ENCODE measurements at places on chromosomes 6 and 20.
A peak's percentile ranks its signal among the peaks of the same experiment; 100 is the strongest.

DNA sequence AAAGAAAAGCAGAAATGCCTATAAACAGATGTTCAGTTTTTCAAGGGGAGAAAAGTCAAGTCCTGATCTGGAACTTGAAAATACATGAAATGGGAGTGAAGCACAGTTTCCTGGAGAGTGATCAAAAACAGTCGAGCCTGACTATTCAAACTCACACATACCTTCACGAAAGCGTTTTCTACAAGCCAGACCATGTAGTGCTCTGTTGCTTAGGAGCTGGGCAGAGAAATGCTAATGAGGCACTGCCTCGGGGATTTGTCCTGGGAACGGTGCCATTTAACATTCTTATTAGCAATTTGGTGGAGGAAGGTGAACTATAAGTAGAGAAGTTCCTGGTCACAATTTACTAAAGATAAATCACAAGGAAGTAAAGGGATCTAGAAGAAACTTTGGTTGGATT, 5.9 kb downstream of the NHSL1 start:
- DNase-seq = no peak

- no peak for DNase-seq
Measured at GRCh38 chr20:3171391-3172125, 1.8 kb downstream of the LZTS3 start.

- DNase-seq = no peak
Measured at GRCh38 chr6:154341336-154341735, 15.3 kb downstream of the IPCEF1 start.

DNA sequence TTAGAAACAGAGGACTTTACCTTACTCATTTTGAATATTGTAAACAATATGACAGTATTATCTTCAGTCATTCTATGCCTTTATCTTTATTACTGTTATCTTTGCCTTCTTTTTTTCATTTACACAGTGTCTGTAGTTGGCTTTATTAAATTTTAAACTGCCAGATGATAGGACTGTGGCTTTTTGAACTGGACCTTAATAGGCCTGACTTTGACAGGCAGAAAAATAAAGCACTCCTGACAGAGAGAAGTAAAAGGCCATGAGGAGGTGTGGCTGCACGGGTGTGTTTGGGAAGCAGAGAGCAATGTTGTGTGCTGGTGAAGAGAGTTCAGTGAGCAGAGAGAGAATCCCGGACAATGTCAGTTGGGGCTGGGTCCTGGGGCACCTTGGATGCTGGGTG, 7.8 kb downstream of the TRIM40 start:
- no peak for DNase-seq

DNA sequence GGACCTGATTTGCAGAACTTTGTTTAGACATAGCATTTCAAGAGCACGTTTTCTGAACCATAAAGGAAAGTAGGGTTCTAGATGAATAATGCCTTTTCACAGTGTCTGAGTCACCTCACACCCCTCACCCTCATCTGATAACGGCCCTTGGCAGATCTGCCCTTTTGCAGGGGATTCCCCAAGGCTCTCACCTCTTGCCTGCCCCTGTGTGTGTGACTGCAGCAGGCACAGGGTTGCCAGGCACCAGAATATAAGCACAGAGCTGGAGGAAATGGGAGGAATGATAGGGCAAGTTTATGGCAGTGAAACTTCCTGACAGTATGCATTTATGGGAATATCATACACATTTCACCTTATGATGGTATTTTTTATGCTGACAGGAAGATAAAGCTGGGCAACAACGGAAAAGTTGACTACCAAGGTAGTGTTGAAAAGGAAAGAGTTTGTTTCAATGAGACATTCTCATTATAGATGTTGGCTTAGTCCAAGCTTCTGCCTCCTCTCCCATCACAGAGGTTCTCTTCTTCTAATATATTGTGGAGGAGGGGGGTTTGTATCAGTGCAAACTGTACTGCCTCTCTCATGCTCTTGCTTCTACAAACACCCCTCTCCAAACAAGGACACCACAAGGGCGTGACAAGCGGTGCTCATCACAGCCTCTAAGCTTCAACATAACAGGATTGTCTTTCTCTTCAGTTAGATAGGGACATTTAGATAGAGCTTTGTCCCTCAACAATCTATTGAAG, 101.5 kb upstream of the BACH2 start:
- no peak for DNase-seq

- DNase-seq = no peak
Measured at GRCh38 chr6:18347021-18347577, 40.1 kb upstream of the RNF144B start.

- DNase-seq = no peak
Measured at GRCh38 chr20:38342713-38343310, 3.5 kb upstream of the LBP start.

- DNase-seq = no peak
Measured at GRCh38 chr20:37627060-37627766, 66.6 kb upstream of the CTNNBL1 start.

GRCh38 chr20:19974630-19975435, 42.3 kb upstream of the NAA20 start:
- no peak for DNase-seq

- no peak for DNase-seq
Measured at GRCh38 chr6:146300521-146300920, 243.1 kb upstream of the RAB32 start.

- no peak for DNase-seq
Measured at GRCh38 chr6:88349511-88349910, 183.4 kb upstream of the CNR1 start.

DNA sequence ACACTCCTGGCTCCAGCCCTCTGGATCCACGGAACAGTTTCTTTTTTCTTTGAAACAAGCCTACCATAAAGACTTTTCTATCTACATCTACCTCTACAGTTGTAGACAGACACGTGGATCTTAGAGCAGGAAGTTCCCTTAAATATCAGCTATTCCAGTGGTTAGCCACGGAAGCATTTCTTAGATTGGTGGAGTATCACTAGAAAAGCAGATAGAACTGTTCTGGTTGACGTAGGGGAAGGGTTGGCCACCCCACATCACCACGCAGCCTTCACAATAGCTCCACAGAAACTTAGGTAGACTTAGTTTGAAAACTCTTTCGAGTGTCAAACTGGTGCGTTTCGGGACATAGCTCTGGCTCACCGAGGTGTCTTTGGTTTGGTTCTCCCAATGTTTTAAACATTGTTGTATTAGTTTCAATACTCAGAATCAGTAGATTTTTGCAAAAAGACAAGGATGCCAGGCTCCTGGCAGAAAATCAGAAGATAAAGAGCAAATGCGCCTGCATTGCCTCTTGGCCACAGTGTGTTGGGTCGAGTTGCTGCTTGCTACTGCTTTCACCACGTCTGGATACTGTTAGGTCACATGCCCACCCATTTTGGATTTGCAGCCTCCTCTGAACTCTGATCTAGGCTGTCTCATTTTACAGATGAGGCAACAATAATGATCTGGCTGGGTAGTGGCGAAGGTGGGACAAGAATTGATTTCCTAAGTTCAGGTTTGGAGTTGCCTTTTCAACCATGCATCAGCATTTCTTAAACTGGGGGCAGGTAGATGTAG, 71.5 kb upstream of the DTNBP1 start:
- no peak for DNase-seq

- no peak for DNase-seq
Measured at GRCh38 chr6:159963111-159963510, 5.8 kb upstream of the IGF2R start.

DNA sequence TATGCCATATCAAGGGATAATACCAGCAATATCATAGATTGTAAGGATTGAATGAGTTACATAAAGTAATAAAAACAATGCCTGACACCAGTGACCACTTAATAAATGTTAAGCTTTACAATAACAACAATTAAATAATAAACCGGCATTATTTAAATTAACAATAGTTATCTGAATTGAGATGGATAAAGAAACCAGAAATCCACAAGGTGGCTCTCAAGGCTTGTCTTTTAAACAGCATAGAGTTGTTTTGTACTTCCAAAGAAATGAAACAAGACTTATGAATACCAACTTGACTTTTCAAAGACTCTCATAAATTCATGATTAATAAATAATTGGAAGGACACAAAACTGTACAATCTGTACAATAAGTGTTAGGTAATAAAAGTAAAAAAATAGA, 203.1 kb downstream of the ASCC3 start:
- no peak for DNase-seq

- no peak for DNase-seq
Measured at GRCh38 chr6:139990026-139990686, 615.7 kb upstream of the CITED2 start.

GRCh38 chr6:41763470-41763869, 16.2 kb downstream of the FRS3 start:
- DNase-seq = no peak

DNA sequence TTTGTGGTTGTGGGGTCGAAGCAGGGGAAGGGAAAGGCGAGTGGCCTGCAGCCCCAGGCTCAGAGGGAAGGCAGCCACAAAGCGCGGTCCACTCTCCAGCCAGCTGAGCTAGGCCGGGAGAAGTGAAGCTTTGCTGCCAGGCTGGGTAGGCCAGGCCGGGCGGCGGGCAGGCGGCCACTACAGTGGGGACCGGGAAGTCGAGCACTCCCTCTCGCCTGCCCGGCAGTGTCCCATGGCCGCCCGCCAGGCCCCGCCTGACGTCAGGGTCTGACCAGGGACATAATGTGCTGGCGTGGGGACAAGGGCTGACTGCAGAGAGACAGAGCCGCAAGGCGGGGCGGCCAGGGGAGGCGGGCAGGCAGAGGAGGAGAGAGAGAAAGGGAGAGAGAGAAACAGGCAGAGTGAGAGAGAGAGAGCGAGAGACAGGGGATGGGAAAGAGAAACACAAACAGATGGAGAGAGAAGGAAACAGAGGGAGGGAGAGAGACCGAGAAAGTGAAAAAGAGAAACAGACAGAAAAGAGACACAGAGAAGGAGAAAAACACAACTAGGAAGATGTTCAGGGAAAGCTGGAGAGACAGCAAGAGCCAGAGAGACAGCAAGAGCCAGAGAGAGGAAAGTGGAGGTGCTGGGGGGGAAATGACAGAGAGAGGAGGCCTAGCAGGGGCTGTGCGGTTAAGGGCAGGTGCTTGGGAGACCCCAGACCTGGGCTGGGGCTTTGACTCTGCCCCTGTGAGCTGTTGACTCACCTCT, 94.5 kb upstream of the PTPN1 start:
- peak; percentile 41 for DNase-seq

- DNase-seq = no peak
Measured at GRCh38 chr6:99871641-99872040, 122.4 kb downstream of the MCHR2 start.

GRCh38 chr6:132247381-132248159, 153.7 kb downstream of the MOXD1 start:
- DNase-seq = no peak

DNA sequence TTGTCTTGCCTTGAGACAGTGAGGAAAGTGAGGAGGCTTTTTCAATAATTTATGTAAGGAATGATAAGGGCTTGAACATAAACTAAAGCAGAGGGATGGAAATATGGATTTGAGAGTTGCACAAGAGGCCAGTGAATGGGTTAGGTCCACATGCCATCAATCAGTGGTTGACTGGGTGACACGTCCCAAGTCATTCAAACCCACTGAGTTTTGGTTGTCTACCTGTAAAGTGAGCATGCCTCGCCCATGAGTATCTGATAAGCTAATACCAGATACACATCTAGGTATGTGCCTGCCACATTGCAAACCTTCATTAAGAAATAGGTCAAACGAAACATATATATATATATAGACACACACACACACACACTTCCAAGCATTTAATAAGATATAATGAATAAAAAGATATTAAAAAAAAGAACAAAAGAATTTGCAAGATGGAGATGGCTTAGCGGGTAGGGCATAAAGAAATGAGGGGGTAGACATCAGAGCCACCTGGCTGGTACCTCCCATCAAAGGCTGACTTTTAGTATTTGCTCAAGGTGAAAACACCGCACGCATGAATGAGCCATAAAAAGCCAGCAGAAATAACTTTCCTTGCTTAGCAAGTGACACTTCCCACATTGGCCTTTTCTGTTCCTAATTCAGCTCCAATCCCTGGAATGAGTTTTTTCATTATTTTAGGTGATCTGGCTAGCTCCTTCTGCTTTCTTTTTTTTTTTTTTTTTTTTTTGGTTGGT, 109.1 kb upstream of the GGTLC1 start:
- no peak for DNase-seq
